ENCODE measurements at places on chromosomes 7 and 10.

DNA sequence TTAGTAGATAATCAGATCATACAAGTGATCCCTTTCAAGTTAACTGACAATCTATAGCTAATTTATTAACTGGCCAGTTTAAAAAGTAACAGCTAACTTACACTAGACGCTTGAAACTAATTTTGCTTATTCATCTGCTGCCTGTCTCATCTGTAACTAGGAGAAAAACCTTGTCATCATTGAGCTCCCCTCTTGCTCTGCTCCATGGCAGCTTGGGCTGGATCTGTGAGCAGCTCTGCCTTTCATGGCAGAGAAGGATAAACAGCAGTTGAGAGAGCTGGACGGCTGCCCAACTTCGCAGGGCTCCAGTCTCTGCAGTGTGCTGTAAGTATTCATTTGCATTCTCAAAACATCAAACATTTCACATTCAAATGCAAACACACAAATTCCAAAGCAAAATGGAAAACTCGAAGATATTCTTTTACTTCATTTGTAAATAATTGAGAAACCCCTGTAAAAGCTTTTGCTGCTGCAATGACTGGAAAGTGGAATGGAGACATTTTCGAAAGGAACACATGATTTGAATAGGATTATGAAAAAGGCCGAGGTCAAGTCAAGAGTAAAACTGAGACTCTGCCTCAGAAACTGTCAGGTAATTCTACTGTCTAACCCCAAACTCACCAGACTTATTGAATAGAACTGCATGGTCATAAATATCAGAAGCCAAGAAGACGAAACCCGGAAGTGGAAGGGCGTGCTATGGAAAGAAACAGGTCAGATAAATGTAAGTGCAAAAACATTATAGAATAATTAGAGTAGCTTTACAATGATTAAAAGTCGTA lies 17.6 kb downstream of the SLC35B4 start:
- no peak for DNase-seq
- H3K27ac ChIP-seq = no peak overlapping the region
- no peak overlapping the region for H3K4me3 ChIP-seq
- no peaks in the 10 kb centered on the region for H3K4me1 ChIP-seq
- peaks cover 16% of the 10 kb centered on the region for H3K36me3 ChIP-seq

DNA sequence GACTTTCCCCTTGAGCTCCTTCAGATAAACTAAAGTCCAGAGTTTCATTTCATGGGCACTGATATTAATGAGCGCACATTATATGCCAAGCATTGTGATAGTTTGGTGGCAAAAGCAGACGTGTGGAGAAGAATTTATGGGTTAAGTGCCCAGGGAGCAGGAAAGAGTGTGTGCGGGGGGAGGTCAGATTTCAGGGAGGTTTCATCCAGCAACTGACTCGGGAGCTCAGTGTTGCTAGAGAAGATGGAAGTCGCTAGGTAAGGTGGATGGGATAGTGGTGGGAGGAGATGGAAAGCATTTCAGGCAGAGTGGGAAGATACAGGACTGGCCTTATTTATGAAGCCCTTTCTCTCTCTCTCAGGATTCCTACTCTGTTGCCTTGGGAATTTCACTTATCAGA lies 223.0 kb downstream of the SNX10 start:
- no peaks in the 10 kb centered on the region for H3K36me3 ChIP-seq
- H3K4me1 ChIP-seq = no peaks in the 10 kb centered on the region
- DNase-seq = no peak
- H3K4me3 ChIP-seq = no peak overlapping the region
- no peak overlapping the region for H3K27ac ChIP-seq

DNA sequence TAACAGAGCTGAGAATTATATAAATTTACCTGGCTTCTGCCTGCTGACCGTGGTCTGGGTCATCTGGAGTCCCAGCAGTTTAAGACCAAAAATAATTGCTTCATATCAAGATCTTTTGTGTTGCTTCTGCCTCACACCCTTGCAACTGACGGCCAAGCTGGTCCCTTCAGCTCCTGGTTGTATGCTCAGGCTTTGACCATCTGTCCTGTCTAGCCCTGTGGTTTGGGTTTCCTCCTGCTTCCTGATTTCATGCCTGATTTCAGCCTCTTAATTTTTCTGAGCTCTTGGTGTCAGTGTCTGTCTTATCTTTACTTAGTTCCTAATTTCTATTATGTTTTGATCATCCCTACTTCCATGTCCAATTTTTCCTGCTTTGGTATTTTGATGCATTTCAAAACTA lies 87.9 kb upstream of the PLXDC2 start:
- no peaks in the 10 kb centered on the region for H3K4me1 ChIP-seq
- H3K4me3 ChIP-seq = no peak overlapping the region
- no peaks in the 10 kb centered on the region for H3K27me3 ChIP-seq
- H3K27ac ChIP-seq = no peak overlapping the region

DNA sequence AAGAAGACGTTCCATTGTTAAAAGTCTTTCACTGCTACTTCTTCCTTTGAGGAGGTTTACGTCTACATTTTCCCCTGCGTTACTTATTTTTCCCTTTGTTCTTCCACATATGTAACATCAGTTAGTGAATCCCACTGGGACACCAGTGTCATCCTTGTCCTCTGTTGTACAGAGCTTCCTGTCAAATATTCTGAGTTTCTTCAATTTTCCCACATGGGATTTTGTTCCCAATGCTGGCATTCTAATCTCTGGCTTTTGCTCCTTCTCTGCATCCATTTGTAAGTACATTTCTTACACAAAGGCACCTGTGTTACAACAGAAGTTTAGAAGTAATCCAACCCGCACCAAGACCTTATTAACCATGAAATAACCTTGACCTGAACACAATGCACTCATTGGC lies 627.4 kb upstream of the PFKP start:
- no peak overlapping the region for H3K27ac ChIP-seq
- no peaks in the 10 kb centered on the region for H3K27me3 ChIP-seq
- H3K4me1 ChIP-seq = no peaks in the 10 kb centered on the region
- H3K36me3 ChIP-seq = no peaks in the 10 kb centered on the region
- no peak overlapping the region for H3K4me3 ChIP-seq

GRCh38 chr10:46227936-46228562 lies 58.7 kb upstream of the ANTXRL start:
- no peak overlapping the region for H3K4me3 ChIP-seq
- H3K27ac ChIP-seq = no peak overlapping the region

- no peak for DNase-seq
- no peak overlapping the region for H3K4me3 ChIP-seq
- no peaks in the 10 kb centered on the region for H3K36me3 ChIP-seq
Measured at GRCh38 chr7:109407756-109408155, 838.1 kb downstream of the DNAJB9 start.

Data from thoracic aorta (tissue), 2 donors.